Mucosa of gallbladder (tissue), 1 donor: ENCODE measurements at places on chromosomes 4 and X. TPM values are rescaled to one million over a fixed set of nuclear protein-coding genes. Genes with fewer than 3 reads are reported as not detected.

Gene AASDH
- 15.8 TPM for total RNA-seq

Gene GAK
- 151 TPM for total RNA-seq

Gene TET2
- total RNA-seq: 17.6 TPM

Gene CNGA1
- total RNA-seq: 3.3 TPM

Gene FUNDC1
- 26.4 TPM for total RNA-seq

Gene CT47B1
- total RNA-seq: not detected

Gene SPIN2A
- total RNA-seq: 1.2 TPM

Gene NR0B1
- not detected for total RNA-seq

Gene ZBED1
- 80.2 TPM for total RNA-seq

Gene ATOH1
- not detected for total RNA-seq

Gene PDGFRA
- total RNA-seq: 51.5 TPM

Gene SNX12
- 65.3 TPM for total RNA-seq

Gene TREX2
- total RNA-seq: 0.63 TPM

Gene TMEM271
- not detected for total RNA-seq

Gene CXorf49
- not detected for total RNA-seq

DNA sequence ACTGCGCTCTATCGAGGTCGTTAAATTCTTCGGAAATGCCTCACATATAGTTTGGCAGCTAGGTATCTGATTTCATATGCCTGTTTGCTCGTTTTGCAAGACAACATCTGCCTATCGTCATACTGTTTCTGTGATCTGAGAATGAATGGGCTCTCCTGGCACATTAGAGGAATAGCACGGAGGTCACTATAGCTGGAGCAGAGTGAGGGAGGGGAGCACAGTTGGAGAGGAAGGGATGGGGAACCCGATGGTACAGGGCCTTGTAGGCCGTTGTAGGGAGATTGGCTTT lies 552 bp downstream of the IKBKG start:
- no peak for DNase-seq

DNA sequence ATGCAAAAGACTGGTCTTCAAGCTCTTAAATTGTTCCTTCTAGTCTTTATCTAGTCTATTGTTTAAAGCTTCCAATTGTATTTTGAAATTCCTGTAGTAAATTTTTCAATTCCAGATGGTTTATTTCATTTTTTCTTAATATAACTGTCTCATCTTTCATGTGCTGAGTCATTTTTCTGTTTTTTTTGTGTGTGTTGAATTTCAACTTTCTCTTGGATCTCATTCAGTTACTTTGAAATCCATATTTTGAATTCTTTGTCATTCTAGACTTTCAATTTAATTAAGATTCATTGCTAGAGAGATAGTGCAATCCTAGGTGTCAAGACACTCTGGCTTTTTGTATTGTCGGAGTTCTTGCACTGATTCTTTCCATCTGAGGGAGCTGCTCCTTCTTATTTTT lies 128.0 kb upstream of the PRKG2 start:
- DNase-seq: no peak

- no peak for DNase-seq
Measured at GRCh38 chr4:149266301-149266700, 549.3 kb downstream of the IQCM start.

DNA sequence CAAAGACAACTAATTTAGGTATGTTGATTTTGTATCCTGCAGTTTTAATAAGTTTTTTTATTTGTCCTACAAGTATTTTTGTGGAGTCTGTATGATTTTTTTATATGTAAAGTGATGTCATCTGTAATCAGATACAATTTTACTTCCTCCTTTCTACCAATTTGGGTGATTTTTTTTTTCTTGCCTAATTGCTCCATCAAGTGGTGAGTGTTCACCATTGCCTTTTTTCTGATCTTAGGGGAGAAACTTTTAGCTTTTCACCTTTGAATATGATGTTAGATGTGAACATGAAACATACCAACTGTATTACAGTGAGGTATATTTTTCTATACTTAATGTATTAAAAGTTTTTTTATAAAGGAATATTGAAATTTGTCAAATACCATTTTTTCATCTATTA lies 362.3 kb downstream of the PABPC4L start:
- DNase-seq: no peak

DNA sequence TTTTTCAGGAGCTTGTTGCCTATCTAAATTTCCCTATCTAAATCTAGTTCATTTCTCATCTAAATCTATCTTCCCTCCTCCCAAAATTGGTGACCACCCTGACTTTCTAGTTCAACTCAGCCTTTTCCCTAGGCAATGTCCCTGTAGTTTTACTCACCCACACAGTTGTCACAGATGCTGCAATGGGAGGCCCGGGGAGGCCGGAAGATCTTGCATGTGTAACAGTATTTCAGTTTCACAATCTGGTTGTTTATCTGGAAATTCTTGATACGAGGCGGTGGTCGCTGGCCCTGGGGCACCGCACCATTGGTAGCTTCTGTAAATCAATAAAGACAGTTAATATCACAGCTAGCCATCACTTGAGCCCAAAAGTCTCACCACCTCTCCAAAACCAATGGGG lies 20.2 kb downstream of the ZDHHC9 start:
- no peak for DNase-seq

- DNase-seq: no peak
Measured at GRCh38 chr4:78441756-78442155, 109.8 kb upstream of the ANXA3 start.

GRCh38 chr4:139319571-139319970 lies 17.3 kb upstream of the NDUFC1 start:
- DNase-seq: no peak

DNA sequence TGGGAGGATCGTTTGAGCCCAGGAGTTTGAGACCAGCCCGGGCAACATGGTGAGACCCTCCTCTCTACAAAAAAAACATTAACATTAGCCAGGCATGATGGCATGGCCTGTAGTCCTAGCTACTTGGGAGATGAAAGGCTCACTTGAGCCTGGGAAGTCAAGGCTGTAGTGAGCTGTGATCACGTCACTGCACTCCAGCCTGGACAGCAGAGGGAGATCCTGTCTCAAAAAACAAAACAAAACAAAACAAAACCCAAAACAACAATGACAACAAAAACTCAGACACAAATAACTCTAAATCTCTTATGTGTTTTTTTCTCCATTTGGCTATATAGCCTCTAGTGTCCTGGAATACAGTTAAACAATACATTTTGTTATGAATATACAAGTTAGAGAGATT lies 127.3 kb upstream of the STK26 start:
- no peak for DNase-seq

GRCh38 chr4:183202523-183202922 lies 103.5 kb downstream of the WWC2 start:
- no peak for DNase-seq

- peak; percentile 20 for DNase-seq
Measured at GRCh38 chr4:105088110-105088879, 58.4 kb upstream of the TET2 start.

DNA sequence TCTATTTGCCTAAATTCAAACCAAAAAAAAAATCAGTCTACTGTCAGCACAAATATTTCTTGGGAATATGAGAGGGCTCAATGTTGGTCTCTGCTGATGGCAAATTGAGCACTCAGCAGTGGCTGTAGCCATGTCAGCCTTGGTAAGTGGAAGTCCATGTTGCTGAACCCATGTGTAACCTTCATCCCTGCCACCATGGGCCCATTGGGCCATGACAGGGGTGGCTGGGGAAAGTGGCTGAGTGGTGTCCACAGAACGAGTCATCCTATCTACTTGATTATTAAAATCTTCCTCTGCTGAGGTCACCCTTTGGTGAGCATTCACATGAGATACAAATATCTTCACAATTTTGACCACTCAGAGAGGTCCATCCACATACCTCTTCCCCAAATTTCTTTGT lies 56.8 kb upstream of the FAM9B start:
- DNase-seq: no peak

DNA sequence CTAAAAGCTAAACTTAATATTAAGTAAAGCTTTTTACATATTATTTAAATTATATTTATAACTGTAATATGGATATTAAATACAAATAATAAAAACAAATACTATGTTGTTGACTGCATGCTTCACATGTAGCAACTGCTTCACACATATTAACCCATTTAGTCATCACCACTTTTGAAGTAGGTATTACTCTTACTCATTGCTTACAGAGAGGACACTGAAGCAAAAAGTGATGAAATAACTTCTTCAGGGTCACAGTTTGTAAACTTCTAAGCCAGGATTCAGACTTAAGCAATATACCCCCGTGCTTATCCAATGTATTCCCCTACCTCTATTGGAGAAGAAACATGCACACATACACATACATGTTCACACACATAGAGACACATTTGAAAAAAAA lies 166.6 kb downstream of the DKK2 start:
- no peak for DNase-seq

- DNase-seq: no peak
Measured at GRCh38 chrX:48357681-48358080, 1.2 kb upstream of the SSX3 start.

DNA sequence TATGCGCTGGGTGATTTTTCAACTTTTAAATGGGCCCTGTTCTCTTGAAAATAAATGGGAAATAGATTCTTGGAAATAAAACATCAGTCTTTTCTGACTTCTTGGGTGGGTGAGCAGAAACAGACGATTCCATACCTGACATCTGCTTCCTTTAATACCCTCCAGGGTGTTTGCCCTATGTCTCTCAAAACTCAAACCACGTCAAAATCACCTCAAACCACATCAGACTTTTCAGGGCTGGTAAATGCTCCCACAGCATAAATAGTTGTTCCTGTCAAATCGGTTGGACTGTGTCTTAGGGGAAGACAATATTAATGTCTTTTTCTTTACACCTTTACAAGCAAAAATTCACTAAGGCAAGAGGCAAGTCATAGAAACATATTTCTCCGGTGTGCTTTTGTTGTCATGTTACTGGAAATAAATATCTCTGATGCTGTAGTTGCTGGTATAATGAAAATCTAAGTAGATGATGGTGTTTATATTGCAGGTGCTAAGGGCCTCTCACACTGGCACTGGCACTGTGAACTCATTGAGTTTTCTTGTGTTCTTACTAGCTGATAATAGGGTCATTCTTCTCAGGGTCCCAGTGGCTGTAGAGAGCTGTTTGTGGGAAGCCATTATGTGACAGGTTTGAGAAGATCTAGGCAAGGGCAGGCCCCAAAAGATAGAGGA lies 380.4 kb downstream of the RAPGEF2 start:
- no peak for DNase-seq

DNA sequence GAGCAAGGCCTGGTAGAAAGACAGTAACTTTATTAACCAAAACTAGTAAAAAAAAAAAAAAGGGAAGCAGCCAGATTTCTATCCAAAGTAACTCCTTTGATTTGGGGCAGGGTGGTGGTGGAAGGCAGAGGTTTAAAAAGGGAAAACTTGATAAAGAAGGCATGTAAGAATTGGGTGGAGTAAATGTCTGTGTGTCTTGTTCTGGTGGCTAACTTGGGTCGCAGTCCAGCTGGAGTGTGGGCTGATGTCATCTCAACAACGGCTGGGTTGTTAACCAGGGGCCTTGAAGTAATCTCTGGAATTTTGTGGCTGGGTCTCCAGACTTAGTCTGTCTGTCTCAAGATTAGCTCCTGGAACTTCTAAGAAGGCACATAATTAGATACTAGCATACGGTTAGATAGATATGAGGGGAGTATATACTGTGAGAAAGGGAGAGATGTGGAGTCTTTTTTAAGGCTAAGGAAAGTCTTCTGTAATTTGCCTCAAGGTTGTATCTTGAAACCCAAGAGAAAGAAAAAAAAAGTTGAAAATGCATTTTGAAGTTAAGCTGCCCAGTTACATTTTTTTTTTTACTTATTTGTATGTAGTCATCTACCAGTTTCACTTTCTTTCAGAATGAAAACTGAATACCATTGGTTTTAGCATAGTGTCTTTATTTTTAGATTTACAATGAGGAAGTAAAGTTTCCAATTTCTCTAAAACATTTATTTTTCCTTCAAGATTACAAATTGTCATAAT lies 48.3 kb downstream of the MTHFD2L start:
- DNase-seq: no peak

- DNase-seq: peak; percentile 17
Measured at GRCh38 chr4:163166041-163166579, 580 bp downstream of the NAF1 start.

GRCh38 chr4:173332021-173332487 lies 2.1 kb downstream of the HMGB2 start:
- no peak for DNase-seq

GRCh38 chr4:84531689-84532088 lies 32.6 kb upstream of the NKX6-1 start:
- DNase-seq: no peak

- DNase-seq: no peak
Measured at GRCh38 chrX:148259990-148260389, 240.4 kb upstream of the AFF2 start.

DNA sequence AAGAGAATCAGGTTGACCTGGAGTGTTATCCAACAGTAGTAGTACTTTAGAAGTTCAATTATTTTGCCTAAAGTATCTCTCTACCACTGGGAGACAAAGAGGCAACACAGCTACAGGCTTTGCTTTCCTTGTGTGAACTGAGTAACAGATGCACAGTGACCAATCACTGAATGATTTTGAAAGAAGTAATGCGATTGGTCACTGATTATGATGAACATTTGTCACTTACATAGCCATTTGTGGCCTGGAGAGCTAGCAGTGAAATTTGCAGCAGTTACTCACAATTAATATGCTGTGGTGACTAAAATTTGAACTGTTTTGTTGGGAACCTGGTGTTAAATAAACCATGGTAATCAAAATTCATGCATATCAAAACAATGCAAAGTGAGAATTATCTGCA lies 508.7 kb upstream of the DIPK2B start:
- no peak for DNase-seq

- no peak for DNase-seq
Measured at GRCh38 chrX:39941332-39941920, 156.3 kb downstream of the BCOR start.

DNA sequence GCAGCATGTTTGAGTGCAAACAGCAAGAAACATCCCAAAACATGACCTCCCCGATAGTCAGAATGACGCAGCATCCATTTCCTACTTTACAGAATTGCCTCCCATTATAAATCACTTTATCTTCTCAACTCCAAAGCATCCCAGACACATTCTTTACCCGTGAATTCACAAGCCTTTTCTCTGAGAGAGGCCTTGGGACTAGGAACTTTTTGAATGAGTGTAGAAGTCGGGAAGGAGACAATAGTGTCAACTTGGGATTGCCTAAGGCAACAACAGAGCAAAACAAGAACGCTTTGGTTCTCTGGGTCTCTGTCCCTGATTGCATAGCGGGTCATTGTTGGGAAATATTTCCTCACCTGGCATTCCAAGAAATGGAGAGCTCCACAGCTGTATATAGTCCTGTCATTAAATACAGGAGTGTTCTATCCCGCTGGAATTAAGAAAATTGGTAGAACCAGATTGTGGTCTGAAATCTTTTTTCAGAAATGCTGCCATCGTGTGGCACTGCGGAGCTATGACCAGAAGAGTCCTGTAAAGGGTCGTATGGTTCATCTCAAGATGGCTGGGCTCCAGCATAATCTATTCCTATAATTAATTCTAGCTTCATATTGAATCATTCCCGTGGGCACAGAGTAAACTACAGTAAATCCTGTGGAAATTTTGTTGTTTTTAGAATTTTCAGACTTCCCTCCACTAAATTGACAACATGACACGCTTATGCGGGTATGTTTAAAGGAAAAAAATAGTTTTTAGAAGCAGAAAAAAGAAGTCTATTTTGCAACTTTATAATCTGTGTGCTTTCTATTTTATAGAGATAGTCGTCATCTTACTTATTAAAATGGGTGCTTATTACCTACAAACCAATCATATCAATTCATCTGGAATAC lies 2.0 kb upstream of the SPP1 start:
- DNase-seq: peak; percentile 57
